ENCODE measurements at places on chromosomes 11 and 22.
A peak's percentile ranks its signal among the peaks of the same experiment; 100 is the strongest.

DNA sequence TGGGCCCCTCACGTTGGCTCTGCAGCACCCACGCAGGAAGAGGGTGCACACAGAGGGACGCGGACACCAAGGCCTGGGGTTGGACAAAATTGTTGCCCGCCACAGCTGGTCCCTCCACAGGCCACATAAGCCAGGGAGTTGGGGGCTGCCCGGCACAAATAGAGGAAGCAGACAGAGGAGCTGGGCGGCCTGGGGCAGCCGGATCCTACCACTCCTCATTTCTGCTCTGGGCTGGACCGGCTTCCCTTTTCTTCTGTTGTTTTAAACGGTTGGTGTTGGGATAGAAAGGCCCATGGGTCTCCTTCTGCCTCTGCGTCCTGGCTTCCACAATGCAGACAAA is 36.4 kb upstream of the LINC01488 start:
- DNase-seq: no peak

GRCh38 chr11:34721646-34722045 is 100.8 kb downstream of the EHF start:
- no peak for DNase-seq

DNA sequence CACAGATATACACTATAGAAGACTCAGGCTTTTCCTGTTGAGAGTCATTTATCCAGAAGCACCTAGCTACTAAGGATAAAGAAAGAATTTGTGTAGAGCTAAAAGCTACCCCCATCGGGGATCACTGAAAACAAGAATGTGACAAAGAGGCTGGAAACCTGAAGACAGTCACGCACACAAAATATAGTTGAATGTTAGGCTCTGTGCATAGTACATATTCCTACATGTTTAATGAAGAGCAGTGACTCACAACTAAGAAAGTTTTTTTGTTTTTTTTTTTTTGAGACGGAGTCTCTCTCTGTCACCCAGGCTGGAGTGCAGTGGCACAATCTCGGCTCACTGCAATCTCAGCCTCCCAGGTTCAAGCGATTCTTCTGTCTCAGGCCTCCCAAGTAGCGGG is 8.4 kb downstream of the OR10V1 start:
- no peak for DNase-seq

DNA sequence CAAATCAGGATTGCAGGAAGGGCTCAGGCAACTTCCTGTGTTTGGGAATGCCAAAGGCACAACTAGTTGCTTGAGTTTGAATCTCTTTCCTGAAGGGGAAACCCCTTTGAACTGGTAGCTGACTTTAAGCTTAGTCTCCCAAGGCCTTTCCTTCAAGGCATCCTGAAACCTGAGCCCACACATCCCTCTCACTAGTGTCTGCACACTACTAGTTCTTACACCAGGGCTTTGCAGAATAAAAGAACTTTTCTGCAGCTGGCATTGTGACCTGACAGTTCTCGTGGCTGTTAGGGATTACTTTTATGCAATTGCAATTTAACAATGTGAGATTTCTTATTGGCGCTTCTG is 95.4 kb downstream of the EXT2 start:
- no peak for DNase-seq

DNA sequence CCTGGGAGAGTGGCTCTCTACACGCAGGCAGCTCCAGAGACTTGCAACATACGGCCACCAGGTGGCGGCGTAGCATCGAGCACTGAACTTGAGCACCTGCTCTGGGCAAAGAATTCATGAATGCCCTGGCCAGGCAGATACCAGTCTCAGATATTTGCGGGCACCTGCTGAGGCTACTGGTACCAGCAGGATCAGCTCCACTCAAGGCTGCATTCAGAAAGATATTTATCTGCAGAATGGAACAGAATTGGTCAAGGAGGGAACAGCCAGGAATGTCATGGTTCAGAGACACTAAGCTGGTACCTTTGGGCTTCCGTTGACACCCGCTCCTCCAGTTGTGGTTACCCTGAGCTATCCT is 10.8 kb upstream of the CCDC86 start:
- DNase-seq: peak; percentile 49

DNA sequence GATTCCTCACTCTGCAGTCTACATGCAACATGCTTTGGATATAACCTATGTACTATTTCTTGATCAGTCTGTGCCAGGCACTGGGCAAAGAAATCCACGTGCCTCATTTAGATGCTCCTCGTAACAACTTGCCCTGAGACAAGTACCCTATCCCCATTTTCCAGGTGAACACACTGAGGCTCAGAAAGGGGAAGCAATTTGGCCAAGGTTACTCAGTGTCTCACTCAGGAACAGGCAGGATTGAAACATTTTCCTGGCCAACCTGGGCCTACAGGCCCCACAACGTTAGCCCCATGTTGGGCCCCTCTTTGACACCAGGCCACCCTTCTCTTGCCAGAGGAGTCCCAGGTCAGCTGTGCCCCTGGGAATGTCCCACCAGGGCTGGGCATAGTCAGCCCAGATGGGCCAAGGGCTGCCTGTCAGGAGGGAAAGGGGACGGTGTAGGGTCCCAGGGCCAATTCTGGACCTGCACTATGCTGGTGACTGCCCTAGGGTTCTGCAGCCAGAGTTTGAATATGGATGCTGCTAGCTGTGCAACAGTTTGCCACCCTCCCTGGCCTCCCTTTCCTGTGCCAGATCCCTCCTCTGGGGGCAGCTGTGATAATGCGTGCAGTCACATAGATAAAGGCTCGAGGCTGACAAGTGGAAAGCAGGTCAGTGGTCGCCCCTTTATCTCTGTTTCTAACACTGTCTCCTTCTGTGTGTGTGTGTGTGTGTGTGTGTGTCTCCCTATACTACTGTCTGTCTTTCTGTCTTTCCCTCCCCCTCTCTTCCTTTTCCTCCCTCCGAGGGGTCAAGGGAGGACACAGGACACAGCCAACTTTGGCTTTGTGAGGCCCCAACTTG is 10.4 kb upstream of the EMID1 start:
- no peak for DNase-seq

DNA sequence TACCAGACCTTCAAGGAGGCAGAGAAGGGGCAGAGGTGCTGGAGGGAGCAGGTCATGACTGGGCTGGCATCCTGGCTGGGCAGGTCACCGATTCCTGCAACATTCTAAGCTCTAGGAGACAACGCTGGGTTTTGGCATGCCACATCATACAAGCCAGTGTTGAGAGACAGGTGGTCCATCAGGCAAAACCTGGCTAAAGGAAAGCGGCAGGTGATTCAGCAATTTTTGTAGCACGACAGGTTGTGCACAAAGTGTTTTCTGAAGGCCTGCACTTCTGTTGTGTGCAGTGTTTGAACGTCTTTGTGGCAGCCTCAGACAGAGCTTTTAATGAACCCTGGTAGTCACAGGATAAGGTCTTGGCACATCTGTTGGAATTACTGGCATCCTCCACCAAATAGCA is 69.9 kb upstream of the BID start:
- no peak for DNase-seq

- peak; percentile 52 for DNase-seq
Measured at GRCh38 chr22:46845296-46846149, 83.1 kb downstream of the TBC1D22A start.

DNA sequence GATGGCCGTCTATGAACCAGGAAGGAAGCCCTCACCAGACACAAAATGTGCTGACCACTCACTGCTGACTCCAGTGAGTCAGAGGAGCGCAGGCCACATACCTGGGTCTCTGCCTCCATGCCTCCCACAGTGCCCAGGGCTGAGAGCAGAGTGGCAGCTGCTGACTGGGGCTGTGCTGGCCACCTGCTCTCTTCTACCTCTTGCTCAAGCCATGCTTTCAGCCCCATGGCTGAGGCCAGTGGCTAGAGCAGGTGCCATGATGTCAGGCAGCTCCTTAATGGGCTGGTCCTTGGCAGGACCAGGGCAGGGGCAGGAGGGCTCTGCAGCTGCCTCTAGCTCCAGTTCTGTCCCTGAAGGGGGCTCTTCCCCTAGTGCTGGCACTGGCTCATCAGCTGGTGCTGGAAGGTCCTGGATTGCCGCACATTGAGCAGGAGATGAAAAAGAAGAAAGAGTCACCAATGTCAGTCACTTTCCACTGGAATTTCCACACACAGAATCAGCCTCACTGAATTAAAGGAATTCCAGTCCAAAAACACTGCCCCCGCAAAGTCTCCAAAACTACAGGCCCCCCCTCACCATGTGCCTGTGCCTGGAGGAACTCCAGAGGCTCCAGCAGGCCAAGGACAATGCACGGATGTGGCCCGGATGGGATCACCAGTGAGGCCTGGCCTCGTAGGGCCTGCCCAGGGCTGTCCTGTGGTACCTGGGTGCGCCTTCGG is 86.4 kb downstream of the GGTLC2 start:
- DNase-seq: no peak

DNA sequence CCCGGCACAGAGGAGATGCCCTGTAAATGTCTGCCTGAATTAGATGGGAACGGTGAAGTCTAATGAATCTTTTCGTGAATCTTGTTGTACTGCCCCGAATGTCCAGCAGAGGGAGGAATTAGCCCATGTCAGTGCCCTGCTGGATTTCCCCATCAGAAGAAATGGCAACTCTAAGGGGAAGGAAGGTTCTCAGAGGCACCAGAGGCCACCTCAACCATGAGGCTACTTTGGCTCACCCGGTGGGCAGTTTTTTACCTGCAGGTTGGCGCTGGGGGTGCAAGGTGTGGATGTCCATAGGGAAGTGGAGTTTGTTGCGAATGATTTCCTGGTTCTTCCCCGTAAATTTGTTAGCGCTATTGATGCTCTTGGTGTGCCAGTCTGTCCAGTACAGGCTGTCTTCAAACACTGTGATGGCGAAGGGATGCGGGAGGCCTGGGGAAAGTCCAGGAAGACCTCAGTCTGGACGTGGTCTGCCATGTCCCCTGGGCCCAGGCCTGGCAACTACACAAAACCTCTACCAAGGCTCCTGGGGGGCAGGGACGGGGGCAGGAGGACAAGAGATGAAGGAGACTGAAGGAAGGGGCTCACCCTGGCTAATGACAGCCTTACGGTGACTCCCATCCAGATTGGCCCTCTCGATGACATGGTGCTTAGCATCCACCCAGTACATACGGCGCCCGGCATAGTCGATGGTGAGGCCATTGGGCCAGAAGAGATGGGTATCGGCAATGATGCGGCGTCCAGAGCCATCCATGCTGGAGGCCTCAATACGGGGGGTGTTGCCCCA is 28.5 kb downstream of the LRP4 start:
- peak; percentile 48 for DNase-seq

GRCh38 chr11:58292017-58292416 is 24.0 kb upstream of the OR10W1 start:
- no peak for DNase-seq

GRCh38 chr11:44889266-44889665 is 61.4 kb downstream of the TP53I11 start:
- no peak for DNase-seq

DNA sequence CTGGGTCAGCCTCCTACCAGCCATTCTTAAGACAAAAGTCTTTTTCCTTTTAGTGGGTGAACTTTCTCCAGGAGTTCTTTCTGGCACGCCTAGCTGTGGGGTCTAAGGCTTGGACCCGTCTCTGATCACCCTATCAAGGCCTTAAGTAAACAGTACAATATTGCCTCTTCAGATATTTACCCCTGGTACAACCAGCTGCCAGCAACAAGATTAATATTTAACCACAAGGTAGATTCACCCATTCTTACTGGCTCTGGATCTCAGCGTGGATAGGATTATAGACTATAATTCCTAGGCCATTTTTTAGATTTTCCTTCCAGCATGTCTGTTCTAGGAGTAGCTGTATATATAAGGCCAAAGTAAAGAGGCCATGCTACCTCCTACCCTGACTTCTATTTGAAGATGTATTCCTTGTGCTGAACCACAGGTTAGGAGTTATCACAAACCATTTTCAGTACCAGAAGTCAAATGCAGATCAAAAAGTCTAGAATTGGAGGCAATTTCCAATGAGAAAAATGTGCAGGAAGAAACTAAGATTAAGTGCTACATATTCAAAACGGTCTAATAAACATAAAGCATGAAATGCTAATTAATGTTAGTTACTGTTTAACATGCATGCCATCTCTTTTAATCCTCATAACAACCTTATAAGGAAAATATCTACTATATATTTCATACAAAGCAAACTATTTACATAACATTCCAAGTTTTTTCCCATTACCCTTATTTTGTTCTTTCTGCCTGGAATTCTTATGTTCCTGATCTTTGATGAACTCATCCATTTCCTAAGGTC is 110.0 kb upstream of the SYN3 start:
- no peak for DNase-seq

Data from right kidney (tissue), 9 donors.